ENCODE measurements at places on chromosomes 7 and 10.

GRCh38 chr7:151394076-151395035 lies 15.5 kb downstream of the WDR86 start:
- H3K4me3 ChIP-seq, result no peak overlapping the region
- peaks cover 2% of the 10 kb centered on the region for H3K27me3 ChIP-seq
- H3K4me1 ChIP-seq, result peaks cover 6% of the 10 kb centered on the region

DNA sequence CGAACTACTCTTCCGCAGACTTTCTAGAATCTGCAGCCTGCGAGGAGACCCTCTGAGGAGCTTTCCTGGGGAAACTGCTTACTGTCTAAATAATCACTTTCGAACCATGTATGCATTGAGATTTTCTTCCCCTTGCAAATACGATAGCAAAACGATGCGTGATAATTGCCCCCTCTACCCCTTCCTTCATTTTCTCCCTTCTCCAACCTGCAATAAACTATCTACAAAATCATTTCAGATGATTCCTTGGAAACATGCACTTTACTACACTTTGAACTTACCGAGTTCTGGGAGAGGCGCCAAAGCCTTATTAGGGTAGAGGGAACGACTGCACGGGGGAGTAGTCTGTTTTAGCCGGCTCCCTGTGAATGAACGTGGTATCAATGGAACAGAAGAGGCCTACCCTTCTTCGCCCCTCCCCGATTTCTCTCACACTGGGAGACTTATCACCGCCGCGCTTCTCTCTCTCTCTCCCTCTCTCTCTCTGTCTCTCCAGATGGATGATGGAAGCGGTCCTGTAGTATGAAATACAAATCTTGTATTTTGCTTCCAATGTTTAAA lies at the start of gene FGFBP3:
Gene FGFBP3, minus strand, starts transcription at position 370 of the 561 bp plus-strand sequence. CDS start 517 bp downstream, outside the sequence.
- DNase-seq, result no peak
- H3K4me1 ChIP-seq, result peaks cover 17% of the 10 kb centered on the region
- H3K4me3 ChIP-seq, result peak within 1 kb of the TSS; percentile 88
- H3K27ac ChIP-seq, result peak within 1 kb of the TSS; percentile 89
- H3K36me3 ChIP-seq, result peaks cover 12% of the 10 kb centered on the region

DNA sequence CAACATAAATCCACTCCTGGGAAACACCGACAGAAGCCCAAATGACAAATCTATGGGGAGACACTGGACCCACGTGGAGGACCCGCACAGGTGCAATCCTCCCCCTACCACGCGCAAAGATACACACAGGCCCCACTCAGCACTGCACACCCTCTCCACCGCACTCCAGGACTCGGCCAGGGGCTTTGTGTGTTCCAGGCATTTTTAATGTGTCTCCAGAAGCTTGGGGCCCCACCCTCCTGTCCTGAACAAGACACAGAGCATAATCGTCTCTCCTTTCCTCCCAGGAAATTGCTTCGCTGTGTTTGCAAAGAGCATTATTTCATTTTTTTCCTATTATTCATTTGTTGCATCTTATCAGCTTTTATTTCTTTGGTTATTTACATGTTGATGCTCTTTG lies 82.8 kb downstream of the GLI3 start:
- H3K4me1 ChIP-seq, result no peaks in the 10 kb centered on the region
- H3K4me3 ChIP-seq, result no peak overlapping the region
- no peak overlapping the region for H3K27ac ChIP-seq
- H3K36me3 ChIP-seq, result no peaks in the 10 kb centered on the region
- no peak for DNase-seq
- H3K27me3 ChIP-seq, result peaks cover 4% of the 10 kb centered on the region

DNA sequence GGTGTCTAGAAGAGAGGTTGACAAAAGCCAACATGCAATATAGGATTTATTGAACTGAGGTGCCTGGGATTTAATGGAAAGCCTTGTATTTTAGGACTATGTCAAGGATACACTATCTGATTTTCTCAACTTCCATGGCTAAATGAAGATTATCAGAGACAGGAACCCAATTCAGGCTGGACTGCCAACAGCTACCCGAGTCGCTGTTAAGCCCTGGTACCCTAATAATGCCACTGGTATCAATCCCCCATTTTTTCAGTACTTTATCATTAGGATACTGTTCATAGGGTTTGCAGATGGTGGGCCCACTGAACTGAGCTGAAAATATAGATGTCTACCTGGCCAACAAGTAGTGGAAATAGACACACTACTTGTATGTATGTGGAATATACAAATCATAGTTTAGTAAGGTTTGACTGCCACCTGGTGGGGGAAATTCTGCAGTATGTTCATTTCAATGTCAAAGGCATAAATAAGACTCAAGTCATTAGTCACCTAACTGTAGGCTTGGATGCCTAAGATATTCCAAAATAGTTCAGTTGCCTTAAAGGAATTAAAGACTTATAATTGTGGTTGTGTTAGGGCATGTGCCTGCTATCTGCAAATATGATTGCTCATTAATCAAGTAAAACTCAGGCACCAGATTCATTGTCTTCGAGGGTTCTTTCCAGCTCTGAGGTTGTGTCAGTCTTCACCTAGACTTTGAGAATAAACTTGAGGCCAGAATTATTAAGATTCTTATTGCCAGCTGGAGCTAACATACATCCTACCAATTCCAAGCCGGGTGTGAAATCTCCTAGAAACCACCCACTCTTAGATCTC lies 34.1 kb upstream of the NOBOX start:
- H3K27ac ChIP-seq, result no peak overlapping the region
- no peaks in the 10 kb centered on the region for H3K36me3 ChIP-seq
- DNase-seq, result no peak
- peaks cover 6% of the 10 kb centered on the region for H3K27me3 ChIP-seq
- no peak overlapping the region for H3K4me3 ChIP-seq

- H3K4me1 ChIP-seq, result peaks cover 52% of the 10 kb centered on the region
- H3K4me3 ChIP-seq, result no peak overlapping the region
- peak overlapping the region; percentile 0 for H3K27ac ChIP-seq
Observed at GRCh38 chr10:119290301-119291048, 83.1 kb downstream of the GRK5 start.

- H3K36me3 ChIP-seq, result no peaks in the 10 kb centered on the region
- no peaks in the 10 kb centered on the region for H3K4me1 ChIP-seq
- H3K4me3 ChIP-seq, result no peak overlapping the region
- DNase-seq, result no peak
- H3K27ac ChIP-seq, result no peak overlapping the region
Observed at GRCh38 chr10:116970050-116970449, 34.9 kb downstream of the SHTN1 start.

GRCh38 chr10:121455377-121455776 lies 142.9 kb downstream of the FGFR2 start:
- H3K27me3 ChIP-seq, result no peaks in the 10 kb centered on the region
- no peak overlapping the region for H3K27ac ChIP-seq
- no peaks in the 10 kb centered on the region for H3K36me3 ChIP-seq
- H3K4me1 ChIP-seq, result no peaks in the 10 kb centered on the region

GRCh38 chr7:147207988-147208387 lies 1091.4 kb downstream of the CNTNAP2 start:
- no peaks in the 10 kb centered on the region for H3K4me1 ChIP-seq
- no peaks in the 10 kb centered on the region for H3K36me3 ChIP-seq
- H3K27me3 ChIP-seq, result no peaks in the 10 kb centered on the region
- DNase-seq, result no peak
- no peak overlapping the region for H3K27ac ChIP-seq

GRCh38 chr10:11865561-11865960 lies 42.4 kb downstream of the PROSER2 start:
- H3K4me3 ChIP-seq, result no peak overlapping the region
- H3K36me3 ChIP-seq, result no peaks in the 10 kb centered on the region
- H3K27ac ChIP-seq, result no peak overlapping the region
- DNase-seq, result no peak

- H3K36me3 ChIP-seq, result no peaks in the 10 kb centered on the region
- H3K4me3 ChIP-seq, result peak overlapping the region; percentile 11
- H3K27me3 ChIP-seq, result peaks cover 61% of the 10 kb centered on the region
- DNase-seq, result no peak
- no peak overlapping the region for H3K27ac ChIP-seq
Observed at GRCh38 chr7:26397332-26397731, 105.7 kb downstream of the SNX10 start.

DNA sequence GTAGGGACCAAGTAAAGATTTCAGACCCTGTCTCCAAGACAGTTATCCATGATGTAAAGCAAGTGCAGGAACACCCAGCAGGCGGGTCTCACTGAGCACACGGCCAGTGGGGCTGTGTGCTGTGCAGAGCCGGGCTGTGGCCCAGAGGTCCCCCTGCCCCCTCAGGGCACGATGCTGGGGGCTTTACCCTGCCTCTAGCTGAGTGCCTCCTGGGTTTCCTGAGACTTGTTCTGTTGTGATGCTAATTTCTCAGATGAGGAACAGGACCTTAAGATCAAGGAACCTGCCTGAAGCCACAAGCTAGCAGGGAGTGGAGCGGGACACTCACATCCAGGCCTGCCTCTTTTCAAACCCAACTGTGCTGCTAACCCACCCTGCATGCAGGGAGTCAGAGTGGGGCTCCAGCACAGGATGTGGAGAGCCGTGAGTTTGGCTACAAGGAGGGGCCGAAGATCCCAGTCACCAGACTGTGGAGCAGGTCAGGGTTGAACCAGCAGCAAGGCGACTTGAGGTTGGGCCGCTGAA lies 76.1 kb upstream of the LYZL2 start:
- peak; percentile 60 for DNase-seq
- H3K36me3 ChIP-seq, result no peaks in the 10 kb centered on the region
- peak overlapping the region; percentile 92 for H3K4me3 ChIP-seq

GRCh38 chr7:70156057-70156456 lies 557.8 kb downstream of the AUTS2 start:
- DNase-seq, result no peak
- no peaks in the 10 kb centered on the region for H3K36me3 ChIP-seq
- H3K27ac ChIP-seq, result no peak overlapping the region

DNA sequence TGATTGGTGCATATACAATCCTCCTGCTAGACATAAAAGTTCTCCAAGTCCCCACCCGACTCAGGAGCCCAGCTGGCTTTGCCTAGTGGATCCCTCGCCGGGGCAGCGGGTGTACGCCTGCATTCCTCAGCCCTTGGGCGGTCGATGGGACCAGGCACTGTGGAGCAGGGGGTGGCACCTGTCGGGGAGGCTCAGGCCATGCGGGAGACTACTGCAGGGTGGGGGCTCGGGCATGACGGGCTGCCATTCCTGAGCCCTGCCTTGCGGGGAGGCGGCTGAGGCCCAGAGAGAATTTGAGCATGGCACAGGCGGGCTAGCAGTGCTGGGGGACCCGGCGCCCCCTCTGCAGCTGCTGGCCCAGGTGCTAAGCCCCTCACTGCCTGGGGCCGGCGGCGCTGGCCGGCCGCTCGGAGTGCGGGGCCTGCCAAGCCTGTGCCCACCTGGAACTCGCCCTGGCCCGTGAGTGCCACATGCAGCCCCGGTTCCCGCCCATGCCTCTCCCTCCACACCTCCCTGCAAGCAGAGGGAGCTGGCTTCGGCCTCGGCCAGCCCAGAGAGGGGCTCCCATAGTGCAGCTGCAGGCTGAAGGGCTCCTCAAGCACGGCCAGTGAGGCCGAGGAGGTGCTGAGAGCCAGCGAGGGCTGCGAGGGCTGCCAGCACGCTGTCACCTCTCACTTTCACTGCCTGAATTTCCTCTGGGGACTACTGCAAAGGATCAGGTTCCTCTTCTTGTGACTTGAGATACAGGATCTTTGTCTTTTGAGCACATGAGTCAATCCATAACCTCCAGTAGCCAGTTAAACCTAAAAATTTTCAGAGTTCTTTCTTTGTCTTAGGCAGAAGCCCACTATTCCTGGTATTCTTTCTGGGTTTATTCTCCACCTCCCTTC lies 25.1 kb upstream of the ELOVL3 start:
- peaks cover 7% of the 10 kb centered on the region for H3K36me3 ChIP-seq
- DNase-seq, result no peak
- no peak overlapping the region for H3K4me3 ChIP-seq
- peaks cover 4% of the 10 kb centered on the region for H3K4me1 ChIP-seq

DNA sequence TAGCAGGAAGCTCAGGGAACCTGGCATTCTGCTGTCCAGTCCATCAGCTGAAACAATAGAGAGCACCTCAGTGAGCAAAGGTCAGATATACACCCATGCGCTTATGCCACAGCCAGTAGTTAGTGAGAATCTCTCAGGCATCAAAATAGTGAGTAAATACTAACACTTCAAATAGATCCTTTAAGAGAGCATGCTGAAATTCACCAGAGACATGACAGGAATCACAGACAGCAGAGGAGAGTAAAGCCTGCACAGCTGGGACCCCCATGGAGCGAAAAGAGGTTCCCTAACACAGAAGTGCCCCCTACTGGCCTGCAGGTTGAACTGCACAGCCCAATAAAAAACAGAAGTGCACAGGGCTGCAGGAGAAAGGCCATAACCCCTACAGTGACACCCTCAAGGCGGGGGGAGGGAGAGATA lies 57.6 kb upstream of the ANTXRL start:
- no peaks in the 10 kb centered on the region for H3K27me3 ChIP-seq
- peaks cover 10% of the 10 kb centered on the region for H3K36me3 ChIP-seq
- no peaks in the 10 kb centered on the region for H3K4me1 ChIP-seq
- H3K27ac ChIP-seq, result no peak overlapping the region
- DNase-seq, result peak; percentile 16
- no peak overlapping the region for H3K4me3 ChIP-seq

DNA sequence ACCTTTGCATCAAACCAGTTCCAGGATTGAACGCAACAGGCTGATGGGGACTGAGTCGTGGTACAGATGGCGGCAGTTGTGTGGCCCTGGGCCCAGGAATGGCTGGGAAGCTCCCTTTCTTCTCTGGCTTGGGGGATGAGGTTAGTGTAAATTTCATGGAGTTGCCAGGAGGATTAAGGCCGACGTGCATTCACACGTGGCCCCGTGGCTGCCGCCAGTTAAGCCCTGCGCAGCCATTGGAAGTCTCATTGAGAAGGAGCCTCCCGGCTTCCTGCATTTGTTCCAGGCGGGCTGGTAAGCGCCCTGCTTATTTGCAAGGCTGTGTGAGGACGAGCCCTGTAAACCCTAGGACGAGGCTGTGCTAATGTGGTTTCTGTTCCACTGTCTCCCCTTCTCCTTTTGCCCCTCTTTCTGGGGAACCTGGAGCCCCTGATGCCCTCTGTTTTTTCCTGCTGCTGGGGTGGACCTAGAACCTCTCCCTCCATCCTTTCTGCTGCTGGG lies 174.7 kb upstream of the TNRC18 start:
- peaks cover 18% of the 10 kb centered on the region for H3K4me1 ChIP-seq
- no peak for DNase-seq

GRCh38 chr7:30201161-30201666 lies 66.4 kb downstream of the MTURN start:
- H3K4me3 ChIP-seq, result no peak overlapping the region
- H3K27me3 ChIP-seq, result peaks cover 2% of the 10 kb centered on the region
- no peak for DNase-seq

- no peak overlapping the region for H3K4me3 ChIP-seq
- no peaks in the 10 kb centered on the region for H3K36me3 ChIP-seq
- no peak overlapping the region for H3K27ac ChIP-seq
- no peaks in the 10 kb centered on the region for H3K27me3 ChIP-seq
Observed at GRCh38 chr7:109582211-109582610, 1012.5 kb downstream of the DNAJB9 start.

DNA sequence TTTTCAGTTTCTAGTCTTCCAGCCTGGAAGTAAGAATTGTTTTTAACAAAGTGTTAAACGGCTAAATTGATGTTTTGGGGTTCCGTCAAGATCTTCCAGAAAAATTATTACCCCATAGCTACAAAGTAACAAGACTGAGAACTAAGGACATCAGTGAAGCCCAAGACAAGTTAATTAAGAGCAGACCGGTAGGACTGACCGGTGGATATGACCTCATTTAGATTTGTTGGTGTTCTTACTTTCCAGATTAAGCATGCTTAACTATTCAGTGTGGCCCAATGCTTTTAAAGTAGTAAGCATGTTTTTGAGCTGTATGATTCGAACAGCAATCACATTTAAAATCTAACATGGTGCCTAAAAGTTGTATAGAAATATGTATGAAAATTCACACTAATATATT lies 73.1 kb upstream of the RPA3 start:
- H3K27me3 ChIP-seq, result no peaks in the 10 kb centered on the region
- no peak overlapping the region for H3K4me3 ChIP-seq
- DNase-seq, result no peak
